ENCODE measurements at places on chromosomes 1 and 21.

GRCh38 chr1:172382406-172382805, 38.1 kb upstream of the C1orf105 start:
- DNase-seq, result no peak

GRCh38 chr1:24898909-24899439, 31.1 kb downstream of the RUNX3 start:
- no peak for DNase-seq

GRCh38 chr1:91502672-91503184, 2.1 kb downstream of the CDC7 start:
- DNase-seq, result no peak

DNA sequence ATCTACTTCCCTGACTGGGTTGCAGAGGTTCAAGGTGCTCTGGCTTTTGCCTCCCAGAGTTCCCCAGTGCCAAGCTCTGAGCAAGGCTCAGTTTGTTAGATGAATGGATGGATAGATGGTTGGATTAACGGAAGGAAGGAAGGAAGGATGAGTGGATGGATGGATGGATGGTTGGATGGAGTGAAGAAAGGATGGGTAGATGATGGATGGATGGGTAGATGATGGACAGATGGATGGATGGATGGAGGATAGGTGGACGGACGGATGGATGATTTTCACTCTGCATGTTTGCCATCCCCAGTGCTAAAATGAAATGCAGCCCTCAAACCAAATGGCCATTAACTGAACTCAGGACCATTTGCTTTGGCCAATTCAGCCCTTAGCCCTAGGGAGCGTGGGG, 27.4 kb upstream of the TENT5C start:
- no peak for DNase-seq

GRCh38 chr1:206498685-206499084, 8.6 kb upstream of the RASSF5 start:
- no peak for DNase-seq

- DNase-seq, result no peak
These were observed 118.8 kb downstream of the HUNK start for GRCh38 chr21:31991356-31992331.

DNA sequence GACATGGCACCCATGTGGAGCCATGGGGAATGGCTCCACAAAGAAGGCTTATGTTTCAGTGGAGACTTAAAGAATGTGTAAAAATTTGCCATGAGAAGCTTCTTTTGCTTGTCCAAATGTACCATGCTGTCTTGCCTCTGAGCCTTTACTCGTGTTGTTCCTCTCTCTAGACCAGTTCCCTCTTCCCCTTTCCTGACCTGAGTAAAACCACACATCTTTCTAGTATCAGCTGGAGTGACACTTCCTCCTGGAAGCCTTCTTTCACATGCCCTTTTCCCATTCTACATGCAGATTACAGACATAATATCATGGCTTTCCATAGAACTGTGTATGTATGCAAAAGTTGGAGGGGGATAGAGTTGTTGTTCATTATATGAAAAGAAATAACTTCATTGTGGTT, 13.6 kb upstream of the GPX7 start:
- DNase-seq, result no peak

GRCh38 chr1:57072401-57073110, 106.7 kb upstream of the C8B start:
- no peak for DNase-seq

GRCh38 chr1:5351366-5351765, 640.9 kb downstream of the NPHP4 start:
- no peak for DNase-seq

GRCh38 chr1:1614204-1614953, 921 bp upstream of the MIB2 start:
- DNase-seq, result no peak

GRCh38 chr1:185315445-185316071, 1.5 kb downstream of the IVNS1ABP start:
- DNase-seq, result no peak

DNA sequence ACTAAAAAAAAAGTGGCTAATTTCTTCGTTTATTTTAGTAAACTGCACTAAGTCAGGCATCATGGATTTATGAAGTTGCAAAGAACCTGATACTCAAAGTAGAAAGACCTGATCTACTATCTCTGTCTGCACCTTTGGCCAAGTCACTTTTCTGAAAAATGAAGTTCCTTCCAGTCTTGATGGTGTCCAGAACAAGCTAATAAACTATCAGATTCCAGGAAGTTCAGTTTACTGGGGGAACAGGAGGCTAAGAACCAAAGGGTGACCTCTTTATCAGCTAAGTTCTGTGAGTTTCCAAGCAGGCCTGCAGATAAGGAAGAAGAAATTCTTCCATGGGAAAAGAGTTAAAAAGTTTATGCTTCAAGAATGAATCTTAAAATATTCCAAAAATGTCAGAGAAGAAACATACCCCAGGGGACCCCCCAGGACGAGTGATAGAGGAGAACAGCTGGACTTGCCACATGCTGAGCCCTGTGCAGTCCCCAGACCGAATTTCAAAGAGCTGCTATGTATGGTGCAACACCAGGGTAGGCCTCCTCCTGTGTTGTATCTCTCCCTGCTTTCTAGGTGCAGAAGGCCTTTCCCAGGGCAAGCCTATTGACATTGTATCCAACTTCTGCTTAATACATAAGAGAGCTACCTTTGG, 72.8 kb upstream of the FGGY start:
- DNase-seq, result no peak

DNA sequence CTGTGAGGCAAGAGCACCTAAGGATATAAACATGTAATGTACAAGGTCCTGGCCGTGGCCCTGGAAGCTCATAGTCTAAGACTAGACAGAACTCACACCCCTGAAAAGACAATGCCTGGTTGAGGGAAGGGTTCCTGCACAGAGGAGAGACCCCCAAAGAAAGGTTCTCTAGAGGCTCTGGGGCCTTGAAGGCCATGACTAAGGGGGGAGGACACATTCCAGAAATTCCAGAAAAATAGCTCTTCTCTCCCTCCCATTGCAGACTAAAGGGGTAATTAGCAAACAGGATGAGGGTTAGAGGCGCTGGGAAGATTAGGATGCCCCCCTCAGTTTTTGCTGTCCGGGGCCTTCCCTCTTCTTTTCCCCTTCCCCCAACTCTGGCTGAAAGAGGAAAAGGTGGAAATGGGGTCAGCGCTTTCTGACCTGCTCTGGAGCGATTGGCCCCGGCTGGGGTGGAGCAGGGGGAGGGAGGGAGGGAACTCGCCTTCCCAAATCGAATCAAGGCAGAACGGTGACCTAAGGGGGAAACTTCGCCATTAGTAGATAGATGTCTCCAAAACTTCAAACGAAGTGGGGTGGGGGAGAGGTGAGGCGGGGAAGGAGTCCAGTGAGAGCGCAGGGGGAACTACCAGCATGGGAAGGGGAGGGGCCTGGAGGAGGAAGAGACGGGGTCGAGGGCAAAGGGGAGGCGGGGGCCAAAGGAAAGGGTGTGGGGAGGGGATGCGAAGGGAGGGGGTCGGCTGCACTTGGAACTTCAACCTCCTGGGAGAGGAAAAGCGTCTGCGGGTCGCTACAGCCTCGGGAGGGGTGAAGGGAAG, 11.8 kb downstream of the PAX7 start:
- no peak for DNase-seq

DNA sequence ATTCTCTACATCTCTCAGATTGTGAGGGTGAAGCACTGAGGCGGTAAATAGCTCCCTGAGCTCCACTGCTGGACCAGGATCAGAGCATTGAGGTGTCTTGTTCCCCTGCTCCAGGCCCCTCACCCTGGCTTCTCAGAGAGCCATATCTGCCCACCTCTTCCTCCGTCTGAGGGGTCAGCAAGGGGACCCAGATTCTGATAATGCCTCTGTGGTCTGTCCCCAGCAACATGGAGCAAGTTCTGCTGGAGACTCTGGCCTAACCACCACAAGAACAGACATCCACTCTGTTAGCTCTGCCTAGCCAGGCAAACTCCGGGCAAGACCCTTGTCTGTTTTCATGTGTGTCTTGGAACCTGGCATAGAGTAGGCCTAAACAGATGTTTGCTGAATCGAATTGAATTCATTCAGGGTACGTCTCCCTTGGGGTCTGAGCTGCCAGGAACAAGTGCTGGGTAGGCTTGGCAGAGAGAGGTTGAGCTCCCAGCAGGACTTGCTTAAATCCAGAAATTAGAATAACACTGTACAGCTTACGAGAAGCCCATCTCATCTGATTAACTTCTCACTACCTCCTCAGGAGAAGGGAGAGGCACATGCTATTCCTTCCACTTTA, 2.3 kb downstream of the TRAF5 start:
- no peak for DNase-seq

DNA sequence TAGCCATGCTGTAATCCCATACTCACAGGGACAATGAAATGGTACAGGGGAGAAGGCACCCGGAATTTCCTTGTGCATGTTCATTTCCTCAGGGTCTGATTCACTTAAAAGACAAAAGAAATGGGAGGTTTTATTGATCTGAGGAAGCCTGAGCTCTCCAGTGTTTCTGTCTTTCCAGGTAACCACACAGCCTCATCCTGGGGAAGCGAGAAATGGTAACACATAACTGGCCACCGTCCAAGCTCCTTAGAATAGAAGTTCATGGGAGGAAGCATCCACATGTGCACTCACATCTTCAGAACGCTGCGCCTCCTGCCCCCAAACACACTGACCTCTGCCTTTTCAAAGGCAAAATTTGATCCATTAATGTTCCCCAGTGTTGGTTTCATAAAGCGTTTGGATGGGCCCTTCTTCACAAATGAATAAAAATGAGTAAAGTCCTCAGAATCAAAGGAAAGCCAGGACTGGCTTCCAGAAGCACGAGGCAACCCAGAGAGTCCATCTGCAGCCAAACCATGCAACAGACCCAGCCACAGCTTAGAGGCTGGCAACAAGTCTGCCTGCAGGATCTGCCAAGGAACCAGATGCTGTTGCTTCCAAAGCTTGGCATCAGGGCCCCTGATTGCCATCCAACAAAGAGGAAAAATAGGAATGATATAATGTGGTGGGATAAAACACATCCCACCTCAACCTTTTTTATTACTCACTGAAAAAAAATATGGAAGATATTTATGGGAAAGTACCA, 120.3 kb downstream of the ZBTB18 start:
- peak; percentile 6 for DNase-seq

DNA sequence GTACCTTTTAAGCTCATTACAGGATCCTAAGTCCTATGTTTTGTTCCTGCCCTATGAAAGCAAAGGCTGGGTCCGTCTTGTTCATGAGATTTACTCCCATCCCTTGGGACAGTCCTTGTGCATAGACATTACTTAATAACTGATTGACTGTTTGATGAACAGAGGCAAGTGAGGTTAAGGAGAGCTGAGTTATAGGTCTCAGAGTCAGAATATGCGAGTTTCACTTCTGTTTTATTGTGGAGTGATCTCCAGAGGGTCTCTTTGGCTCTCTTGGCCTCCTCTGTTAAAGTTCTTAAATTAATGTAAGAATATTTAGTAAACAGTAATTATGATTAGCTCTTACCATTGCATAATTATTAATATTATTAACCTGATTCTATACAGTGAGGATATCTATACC, 52.6 kb downstream of the BRINP2 start:
- DNase-seq, result no peak

GRCh38 chr21:17201741-17202260, 311.0 kb upstream of the CXADR start:
- no peak for DNase-seq

GRCh38 chr21:36105327-36105842, 29.5 kb upstream of the CBR3 start:
- DNase-seq, result no peak

DNA sequence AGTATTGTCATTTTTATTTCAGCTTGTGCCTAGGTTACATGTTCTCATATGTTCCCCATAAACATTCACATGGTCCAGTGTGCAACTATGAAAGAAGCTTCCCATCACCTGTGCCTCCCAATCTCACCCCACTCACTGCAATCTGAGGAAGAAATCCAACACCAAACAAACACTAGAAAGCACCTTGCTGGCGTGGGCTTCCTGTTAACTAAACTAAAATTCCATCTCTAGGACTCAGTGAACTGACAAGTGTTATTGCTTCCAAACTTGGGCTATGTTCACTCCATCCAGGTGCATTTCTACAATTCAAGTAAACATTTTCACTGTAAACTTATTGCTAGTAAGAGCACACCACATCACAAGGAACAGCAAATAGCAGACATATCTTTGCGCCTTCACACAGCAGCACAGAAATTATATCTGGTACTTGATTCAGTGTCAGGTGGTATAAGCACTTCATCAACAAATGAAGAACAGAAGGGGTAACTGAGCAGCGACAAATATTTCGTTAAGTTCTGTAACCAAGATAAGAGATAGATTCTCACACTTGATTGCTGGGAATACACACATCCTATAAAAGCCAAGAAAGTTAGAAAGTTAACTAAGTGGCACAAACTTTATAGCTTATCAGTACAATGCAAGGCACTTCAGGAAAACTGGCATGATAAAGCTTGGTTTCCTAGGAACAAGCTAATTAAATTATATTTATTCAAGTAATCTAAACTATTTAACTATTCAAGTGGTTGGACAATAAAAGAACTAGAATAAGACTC, 8.9 kb upstream of the KCNJ15 start:
- DNase-seq, result no peak

GRCh38 chr1:190476321-190476720, 1.3 kb downstream of the BRINP3 start:
- no peak for DNase-seq

DNA sequence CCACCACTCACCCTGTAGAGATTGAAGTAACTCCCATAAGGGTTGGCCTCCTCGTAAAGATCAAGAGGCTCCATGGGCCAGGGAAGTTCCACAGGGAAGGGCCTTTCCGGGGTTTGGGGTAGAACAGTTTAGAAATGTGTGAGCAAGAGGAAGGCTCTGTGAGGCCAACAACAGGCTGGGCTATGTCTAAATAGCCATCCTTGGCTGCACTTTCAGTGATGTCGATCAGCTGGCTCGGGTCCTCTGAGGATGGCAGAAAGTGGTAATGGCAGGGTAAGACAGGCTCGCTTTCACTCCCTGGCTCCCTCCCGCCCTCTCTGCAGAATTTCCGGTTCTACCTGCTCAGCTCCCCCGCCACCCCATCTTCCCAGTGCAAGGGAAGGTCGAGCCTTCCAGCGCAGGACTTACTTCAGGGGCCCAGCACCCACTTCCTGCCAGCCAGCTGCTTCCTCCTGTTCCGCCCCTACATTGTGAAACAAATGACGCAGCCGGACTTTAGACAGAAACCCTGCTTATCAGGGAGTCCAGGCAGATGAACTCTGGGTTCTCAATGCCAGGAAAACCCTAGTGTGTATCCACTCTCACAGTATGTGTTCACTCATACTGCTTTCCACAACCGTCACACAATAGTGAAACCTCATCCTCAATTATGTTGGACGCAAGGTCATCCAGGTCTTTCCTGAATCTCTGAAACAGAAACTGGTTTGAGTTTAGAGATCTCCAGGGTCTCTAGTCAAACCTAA, 7.3 kb downstream of the F11R start:
- DNase-seq, result peak; percentile 99
